ENCODE measurements at places on chromosomes 7 and 10. TPM values are rescaled to one million over a fixed set of nuclear protein-coding genes. Genes with fewer than 3 reads are reported as not detected.

GRCh38 chr7:70657571-70657970, 474.4 kb upstream of the GALNT17 start:
- DNase-seq = no peak
- no peak overlapping the region for H3K27ac ChIP-seq
- no peaks in the 10 kb centered on the region for H3K36me3 ChIP-seq
- H3K4me3 ChIP-seq = no peak overlapping the region

Gene C10orf53
- polyA plus RNA-seq = not detected

GRCh38 chr10:16116404-16117304, 256.3 kb upstream of the MINDY3 start:
- no peak for DNase-seq
- no peaks in the 10 kb centered on the region for H3K36me3 ChIP-seq
- no peaks in the 10 kb centered on the region for H3K27me3 ChIP-seq
- H3K4me1 ChIP-seq = no peaks in the 10 kb centered on the region
- no peak overlapping the region for H3K4me3 ChIP-seq

Gene CNPY1
- not detected for polyA plus RNA-seq

DNA sequence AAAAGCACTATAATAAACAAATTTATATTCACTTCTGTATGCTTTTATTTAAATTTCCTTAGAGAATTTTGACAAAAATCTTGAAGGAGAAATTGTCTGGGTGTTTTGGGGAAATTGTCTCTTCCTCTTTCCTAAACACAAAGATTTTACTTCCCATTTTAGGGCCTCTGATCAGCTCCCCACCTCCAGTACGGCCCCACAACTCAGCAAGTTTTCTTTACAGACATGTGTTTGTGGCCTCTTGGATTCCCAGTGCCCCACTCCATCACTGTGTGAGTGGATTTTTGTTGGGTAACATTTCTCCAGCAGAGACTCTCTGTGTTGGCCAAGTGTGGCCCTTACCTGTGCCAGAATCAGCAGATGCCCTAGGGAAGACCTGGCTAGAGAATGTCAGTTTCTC, 182.8 kb upstream of the CDC14C start:
- H3K4me3 ChIP-seq = no peak overlapping the region
- H3K4me1 ChIP-seq = no peaks in the 10 kb centered on the region
- no peaks in the 10 kb centered on the region for H3K36me3 ChIP-seq
- H3K27ac ChIP-seq = no peak overlapping the region
- no peak for DNase-seq
- no peaks in the 10 kb centered on the region for H3K27me3 ChIP-seq

Gene GLCCI1
- 2.8 TPM for polyA plus RNA-seq

- H3K27me3 ChIP-seq = no peaks in the 10 kb centered on the region
- H3K27ac ChIP-seq = no peak overlapping the region
- no peak overlapping the region for H3K4me3 ChIP-seq
- H3K36me3 ChIP-seq = no peaks in the 10 kb centered on the region
- DNase-seq = no peak
Measured at GRCh38 chr7:47946581-47947354, 1.5 kb downstream of the PKD1L1 start.

DNA sequence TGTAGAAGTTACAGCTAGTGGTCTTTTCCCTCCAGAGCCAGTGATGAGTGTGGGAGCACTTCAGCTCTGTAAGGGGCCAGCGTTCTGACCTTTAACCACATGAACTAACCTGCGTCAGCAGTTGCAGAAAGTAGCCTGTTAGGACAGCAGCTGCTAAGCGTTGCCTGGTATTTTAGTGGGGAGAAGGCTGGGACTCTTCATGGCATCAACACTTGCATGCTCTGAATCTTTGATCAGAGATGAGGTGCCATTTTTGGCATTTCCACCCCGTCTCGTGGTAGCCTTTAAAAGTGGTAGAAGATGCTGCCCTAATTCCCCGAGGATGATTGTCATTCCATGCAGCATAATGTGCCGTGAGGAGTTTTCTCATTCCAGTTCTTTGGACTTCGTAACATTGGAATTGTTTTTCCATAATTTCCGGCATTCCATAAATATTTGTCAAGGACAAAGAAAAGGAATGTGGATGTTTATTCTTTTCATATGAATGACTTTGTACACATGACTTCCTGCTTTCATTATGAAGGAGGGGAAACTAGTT, 92.2 kb downstream of the AVL9 start:
- peaks cover 16% of the 10 kb centered on the region for H3K36me3 ChIP-seq
- no peak overlapping the region for H3K4me3 ChIP-seq
- no peak for DNase-seq
- H3K27me3 ChIP-seq = no peaks in the 10 kb centered on the region
- H3K4me1 ChIP-seq = no peaks in the 10 kb centered on the region
